ENCODE measurements at places on chromosomes 1 and 21.
A peak's percentile ranks its signal among the peaks of the same experiment; 100 is the strongest.

DNA sequence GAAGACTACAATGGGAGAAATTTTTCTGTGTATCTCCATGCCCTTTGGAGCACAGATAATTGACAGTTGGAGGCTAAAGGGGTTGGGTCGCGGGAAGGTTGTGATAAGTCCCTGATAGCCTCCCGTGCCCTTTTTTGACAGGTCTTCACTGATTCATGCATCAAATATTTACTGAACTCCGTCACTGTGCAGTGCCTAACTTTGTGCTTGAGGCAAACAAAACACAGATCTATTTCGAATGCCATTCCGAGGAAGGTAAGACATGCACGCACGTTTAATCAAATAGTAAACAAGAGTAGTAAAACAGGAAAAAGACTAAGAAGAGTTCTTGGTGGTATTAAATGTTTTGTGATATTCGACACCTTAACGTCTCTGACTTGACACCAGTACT, 494 bp upstream of the PIP5K1A start:
- no peak for DNase-seq

DNA sequence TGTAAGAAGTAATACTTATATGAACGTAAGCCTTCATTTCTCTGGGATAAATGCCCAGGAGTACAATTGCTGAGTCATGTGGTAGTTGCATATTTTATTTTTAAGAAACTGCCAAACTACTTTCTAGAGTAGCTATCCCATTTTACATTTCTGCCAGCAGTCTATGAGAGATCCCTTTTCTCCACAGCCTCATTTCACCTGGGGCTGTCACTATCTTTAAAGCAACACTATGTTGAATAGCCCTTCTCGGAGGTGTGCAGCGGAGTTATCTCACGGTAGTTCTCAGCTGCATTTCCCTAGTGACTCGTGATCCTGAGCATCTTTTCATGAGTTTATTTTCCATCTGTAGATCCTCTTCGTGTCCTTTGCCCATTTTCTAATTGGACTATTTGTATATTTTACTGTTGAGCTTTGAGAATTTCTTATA, 93.4 kb downstream of the ADARB1 start:
- DNase-seq: no peak

DNA sequence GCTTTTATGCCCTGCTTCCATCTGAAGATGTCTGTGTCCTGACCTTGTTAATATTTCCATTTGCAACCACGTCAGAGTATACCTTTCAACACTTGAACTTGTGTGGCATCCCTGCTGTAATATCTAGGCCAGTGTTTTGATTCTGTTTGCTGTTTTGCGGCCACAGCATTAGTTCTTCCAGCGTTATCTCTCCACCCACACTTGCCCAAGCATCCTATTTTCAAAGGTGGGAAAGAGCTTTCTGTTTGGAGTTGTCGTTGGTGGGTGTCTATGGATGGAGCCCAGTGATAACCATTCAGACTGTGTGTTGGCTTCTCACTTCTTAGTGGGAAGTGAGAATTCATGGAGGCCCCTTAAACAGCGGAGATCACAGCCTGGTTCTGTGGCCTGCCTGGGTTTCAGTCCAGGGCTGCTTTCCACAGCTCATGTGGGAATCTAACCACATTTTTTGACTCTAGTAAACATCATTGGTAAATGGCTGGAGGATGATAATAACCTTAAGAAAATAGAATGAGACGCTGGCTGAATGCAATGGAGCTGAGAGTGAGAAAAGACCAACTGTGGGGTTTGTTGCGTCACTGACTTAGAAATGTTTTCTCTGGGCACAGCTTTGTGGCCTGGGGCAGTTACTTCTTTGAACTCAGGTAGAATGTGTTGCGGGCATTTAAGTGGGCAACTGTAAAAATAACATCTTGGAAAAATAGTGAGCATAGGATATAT, 7.6 kb downstream of the TENT5C start:
- no peak for DNase-seq

DNA sequence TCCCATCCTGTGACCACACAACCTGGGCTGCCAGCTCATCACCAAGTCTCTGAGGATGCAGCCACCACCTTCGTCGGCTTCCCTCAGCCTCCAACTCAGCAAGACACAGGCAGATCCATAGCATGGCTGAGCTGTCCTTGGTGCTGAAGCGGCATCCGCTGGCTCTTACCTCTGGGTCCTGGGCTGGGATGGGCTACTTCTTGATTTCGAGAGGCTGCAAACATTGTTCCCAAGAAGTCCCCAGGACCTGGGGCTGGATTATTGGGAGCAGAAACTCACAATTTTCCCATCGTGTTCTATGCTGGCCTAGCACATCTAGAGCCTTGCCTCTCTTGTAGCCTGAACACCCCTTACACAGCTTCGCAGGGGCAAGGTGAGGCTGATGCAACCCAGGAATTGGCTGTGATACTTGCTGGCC, 24.9 kb upstream of the C1QA start:
- DNase-seq: peak; percentile 33

DNA sequence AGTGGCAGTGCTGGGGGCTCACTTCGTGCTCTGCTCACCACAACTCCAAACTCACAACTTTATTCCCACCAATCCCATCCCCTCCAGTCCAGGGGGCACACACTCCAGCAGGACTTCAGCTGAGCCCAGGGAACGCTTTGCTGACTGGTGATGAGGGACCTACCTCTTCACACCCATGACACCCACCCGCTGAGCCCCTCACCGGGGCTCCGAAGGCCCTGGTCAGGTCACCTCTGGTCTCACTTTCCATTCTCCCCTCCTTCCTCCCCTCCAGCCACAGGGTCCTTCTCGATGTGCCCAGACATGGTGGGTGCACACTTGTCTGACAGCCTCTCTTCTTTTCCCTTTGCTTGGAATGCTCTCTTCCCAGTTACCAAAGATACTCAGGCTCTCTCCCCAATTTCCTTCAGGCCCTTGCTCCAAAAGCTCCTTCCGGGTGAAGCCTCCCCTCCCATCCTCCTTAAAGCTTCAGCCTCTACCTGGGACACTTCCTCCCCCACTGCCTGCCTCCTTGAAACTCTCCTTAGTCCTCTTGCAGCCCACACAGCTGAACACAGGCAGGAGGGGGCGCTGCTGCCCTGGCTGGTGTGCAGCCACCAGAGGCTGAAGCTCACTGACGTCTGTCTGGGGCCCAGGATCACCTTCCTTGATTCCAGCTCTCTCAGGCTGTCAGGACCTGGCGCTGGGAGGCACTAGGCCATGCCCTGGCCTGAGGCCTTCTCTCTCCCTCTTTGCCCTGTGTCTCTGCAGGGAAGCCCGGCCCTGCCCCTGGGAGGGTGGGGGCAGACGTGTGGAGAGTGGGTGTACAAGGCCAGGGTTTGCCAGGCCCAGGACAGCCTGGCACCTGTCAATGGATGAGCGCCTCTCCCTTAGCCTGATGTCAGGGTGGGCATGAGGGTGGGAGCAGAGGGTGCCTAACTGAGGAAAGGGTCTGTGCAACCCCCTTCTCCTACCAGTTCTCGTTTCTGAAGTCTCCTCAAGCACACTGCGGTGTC, 1.6 kb downstream of the KCNE1 start:
- DNase-seq: peak; percentile 88

GRCh38 chr1:160702100-160702499, 9.5 kb downstream of the CD48 start:
- DNase-seq: no peak

- no peak for DNase-seq
Measured at GRCh38 chr1:184019069-184019468, 18.5 kb downstream of the COLGALT2 start.

GRCh38 chr1:245807954-245808719, 653.4 kb downstream of the KIF26B start:
- no peak for DNase-seq

DNA sequence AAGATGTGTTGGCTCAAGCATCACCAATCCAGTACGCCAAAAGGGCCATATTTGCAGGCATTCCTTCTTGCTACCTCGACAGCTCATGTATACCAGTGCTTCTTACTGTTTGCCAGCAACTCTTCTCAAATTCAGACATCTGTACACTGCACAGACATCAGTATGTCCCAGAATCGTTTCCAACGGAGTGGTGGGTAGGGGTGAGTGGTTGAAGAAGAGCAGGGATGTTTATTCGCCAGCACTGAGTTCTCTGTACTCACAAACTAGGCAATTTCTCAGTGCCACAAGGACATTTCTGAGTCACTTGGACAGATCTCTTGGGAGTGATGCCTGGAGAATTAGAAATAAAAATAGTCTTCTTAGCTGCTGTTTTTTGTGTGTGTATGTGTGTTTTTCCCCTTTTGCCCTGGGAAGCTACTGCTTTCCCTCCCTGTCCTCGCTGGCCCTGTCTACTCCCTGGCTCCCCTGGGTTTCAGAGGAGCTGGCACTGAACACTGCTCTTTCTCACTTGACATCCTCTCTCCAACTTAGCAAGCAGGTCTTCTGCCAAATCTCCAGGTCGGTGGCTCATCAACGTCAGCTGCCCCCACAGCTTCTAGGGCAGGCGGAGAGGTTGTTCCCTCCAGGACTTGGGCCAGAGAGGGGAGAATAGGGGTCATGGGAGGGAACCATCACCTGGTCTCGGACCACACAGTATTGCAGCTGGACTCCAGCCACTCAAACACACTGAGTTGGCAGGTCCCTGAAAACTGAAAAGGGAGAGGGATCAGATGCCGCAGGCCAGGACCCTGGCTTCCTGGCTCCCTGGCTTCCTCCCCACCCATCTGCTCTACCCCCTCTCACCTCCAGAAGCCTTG, 90.5 kb downstream of the NMNAT2 start:
- DNase-seq: no peak

DNA sequence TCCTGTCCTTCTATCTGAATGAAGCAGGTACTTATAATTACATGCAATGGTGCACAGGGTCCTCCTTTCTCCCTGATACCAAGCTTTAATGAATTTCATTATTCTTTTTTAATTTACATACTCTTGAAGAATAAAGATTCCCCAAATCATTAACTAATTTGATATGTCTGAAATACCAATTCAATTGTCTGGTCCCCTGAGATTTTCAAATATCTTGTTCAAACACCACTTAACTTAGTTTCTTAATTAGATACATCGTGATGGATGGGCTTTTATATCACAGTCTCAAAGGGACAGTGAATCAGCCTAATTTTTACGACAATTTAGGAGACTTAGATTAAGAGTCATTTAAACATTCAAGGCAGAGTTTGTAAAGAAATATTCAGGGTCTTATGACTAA, 1054.6 kb downstream of the PLA2G4A start:
- no peak for DNase-seq

DNA sequence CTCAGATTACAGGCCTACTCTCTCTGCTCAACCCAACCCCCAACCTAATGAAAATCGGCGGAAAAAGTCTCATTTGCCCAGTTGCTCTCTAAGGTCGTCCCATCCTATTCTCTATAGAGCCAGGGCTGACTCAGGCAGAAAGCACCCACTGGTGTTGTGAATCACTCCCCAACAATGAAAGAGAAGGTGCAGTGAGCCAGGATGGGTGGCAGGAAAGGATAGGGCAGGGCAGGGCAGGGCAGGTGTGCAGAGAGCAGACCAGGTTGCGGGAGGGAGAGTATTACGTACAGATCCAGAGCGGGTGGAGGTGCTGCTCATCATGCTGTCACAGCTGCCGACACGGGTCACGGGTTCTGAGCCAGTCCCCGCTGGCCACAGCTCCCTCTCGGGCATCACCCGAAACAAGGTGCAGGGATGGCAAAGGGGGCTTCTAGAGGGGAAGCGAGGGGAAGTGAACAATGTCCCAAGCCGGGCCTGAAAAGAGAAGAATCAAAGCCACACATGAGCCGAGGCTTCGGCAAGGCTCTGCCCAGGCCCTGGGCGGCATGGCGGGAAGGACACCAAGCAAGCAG, 5.3 kb downstream of the C1orf116 start:
- peak; percentile 57 for DNase-seq

DNA sequence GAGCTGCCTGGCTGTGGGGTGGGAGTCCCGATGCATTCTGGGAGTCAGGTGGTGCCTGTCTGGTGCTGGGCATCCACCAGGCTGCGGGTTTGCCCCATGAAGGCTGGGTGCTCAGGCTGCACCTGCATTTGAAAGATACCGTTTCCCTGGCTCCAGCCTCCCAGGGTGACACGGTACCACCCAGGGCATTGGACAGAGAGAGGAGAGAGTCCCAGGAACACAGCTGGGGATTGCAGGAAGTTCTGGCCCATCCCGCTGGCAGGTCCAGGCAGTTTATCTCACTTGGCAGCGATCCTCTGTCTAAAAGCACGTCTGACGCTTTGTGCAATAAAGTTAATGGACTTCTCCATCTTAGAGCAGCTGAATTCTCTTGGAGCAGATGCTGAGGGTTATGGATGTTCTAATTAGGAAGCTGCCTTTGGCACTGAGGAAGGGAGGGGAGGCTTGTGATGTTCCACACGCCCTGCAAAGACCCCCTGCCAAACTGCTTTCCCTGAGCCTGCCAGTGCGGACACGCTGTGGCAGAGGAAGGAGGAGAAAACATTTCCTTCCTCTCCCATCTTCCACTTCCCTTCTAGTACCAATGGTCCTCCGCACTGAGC, 246.9 kb downstream of the GRIK3 start:
- no peak for DNase-seq

GRCh38 chr1:16605213-16605525, 8.2 kb downstream of the NBPF1 start:
- no peak for DNase-seq

- no peak for DNase-seq
Measured at GRCh38 chr1:56915960-56916359, 49.9 kb downstream of the C8B start.

GRCh38 chr1:157948312-157949073, 45.0 kb upstream of the KIRREL1 start:
- no peak for DNase-seq

DNA sequence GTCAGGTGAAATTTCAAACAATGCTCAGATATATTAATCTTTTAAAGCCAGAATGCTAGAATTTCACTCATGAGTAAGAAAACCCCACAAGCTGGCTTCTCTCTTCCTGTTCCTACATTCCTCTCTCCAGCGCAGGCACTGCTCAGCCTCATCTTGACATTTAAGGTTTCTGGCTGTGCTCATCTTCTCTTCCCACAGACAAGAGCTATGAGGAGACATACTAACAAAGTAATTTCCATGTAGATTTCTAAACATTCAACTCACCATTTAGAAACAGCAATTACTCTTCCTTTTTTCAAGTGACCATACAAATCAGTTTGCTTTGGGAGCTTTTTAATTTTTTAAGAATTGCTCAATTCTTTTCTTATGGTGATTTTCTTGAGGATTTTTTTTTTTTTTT, 7.8 kb upstream of the LRRC8D start:
- no peak for DNase-seq

- DNase-seq: peak; percentile 15
Measured at GRCh38 chr1:64199154-64199553, 4.3 kb upstream of the UBE2U start.

GRCh38 chr1:151615711-151616504, 4.1 kb downstream of the SNX27 start:
- DNase-seq: no peak

- DNase-seq: no peak
Measured at GRCh38 chr21:43818685-43819084, 29.3 kb downstream of the RRP1 start.

DNA sequence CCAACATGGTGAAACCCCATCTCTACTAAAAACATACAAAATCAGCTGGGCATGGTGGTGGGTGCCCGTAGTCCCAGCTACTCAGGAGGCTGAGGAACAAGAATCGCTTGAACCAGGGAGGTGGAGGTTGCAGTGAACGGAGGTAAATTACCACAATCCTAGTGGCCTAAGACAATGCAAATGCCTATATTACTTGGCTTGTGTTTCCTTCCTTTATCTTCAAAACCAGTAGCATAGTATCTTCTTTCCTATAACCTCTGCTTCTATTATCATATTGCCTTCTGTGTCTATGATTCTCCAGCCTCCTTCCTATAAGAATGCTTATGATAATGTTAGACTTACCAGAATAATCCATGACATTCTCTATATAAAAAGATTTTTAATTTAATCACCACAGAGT, 156.2 kb upstream of the RGS18 start:
- DNase-seq: no peak

GRCh38 chr1:228548788-228549187, 61.6 kb downstream of the RNF187 start:
- DNase-seq: no peak

- DNase-seq: no peak
Measured at GRCh38 chr1:171730052-171730451, 11.8 kb downstream of the VAMP4 start.
